ENCODE measurements at places on chromosomes 7 and 10.
A peak's percentile ranks its signal among the peaks of the same experiment; 100 is the strongest.

DNA sequence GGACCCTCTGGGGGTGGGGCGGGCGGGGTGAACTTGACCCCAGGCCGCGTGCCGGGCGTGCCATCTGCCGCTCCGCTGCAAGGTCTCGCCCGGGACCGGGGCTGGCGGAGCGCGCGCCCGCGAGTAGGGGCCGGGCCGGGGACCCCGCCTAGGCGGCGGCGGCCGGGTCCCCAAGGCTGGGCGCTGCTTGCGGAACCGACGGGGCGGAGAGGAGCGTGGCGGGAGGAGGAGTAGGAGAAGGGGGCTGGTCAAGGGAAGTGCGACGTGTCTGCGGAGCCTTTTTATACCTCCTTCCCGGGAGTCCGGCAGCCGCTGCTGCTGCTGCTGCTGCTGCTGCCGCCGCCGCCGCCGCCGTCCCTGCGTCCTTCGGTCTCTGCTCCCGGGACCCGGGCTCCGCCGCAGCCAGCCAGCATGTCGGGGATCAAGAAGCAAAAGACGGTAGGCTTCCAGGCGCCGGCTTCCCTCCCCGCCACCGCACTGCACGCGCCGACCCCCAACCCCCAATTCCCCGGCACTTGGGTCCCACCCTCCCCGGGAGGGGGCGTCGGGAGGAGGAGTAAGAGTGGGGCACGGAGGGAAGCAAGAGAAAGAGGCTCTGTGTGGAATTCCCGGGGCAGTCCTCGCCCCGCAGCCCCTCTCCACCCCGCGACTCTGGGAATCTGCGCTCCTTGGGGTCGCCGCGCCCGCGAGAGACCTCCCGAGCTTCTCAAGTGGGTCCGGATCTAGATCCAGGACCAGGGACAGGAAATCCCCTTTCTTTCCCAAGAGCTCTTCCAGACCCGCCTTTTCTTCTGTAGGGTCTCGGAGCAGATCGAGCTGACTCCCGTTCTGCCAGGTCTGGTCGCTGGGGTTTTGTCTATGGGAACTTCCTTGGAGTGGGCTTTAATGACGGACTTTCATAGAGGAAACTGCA is at the start of gene PAPSS2:
PAPSS2 (plus strand) TSS at position 308 of the 913 bp plus-strand sequence; CDS start at position 412, 104 bp downstream.
- DNase-seq: peak; percentile 5

DNA sequence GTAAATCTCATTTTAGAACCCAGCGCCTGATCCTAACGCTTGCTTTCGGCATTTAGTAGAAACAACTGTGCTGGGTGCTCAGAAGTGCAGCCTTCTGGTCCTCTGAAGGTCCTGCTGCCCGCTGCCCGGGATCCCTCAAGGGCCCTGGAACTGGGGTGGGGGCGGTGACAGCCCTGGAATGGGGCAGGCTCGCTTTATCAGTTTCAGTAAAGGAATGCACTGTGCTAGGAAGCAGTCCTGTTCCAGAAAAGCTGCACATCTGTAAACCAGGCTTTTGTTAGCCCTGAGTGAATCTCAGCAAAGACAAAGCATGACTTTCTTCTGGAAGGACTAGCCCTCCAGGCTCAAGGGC is 254.6 kb downstream of the TNS3 start:
- DNase-seq: no peak

DNA sequence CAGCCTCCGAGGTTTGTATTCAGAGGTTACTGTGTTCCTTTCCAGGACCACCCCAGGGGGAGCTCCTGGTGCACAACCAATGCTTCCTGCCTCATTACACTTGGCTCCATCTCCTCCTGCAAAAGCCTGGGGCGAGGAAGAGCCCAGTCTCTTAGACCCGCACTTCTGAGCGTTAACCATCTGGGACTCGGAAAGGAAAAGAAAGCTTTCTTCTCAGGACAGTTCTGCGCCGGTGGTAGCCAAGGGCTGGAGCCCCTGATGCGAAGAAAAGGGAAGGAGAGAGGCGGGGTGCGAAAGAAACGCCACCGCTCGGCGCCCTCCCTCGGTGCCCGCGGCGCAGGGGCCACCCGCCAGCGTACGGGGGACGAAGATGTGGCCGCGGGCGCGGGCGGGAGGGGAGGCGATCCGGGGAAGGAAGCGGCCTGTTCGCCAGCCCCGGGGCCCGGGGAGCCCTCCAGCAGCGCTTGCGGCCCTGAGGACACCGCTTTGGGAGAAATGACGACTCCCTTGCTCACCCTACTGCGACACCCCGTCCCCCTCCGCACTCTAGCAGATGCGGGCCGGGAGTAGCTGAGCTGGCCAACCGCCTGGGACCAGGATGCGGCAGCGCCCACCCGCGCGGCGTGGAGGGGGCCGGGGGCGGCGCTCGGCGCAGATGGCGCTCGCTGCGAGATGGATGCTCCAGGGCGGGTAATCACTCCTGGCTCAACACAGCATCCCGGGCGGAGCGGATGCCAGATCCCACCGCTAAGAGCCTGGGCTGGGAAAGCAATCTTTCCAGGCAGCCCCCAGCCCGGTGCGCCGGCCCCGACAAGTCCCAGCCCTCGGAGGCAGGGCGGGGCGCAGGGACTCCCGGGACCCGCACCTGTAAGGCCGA is 1.3 kb downstream of the NRCAM start:
- peak; percentile 20 for DNase-seq

- DNase-seq: no peak
These were observed 13.6 kb upstream of the KAZALD1 start for GRCh38 chr10:101047961-101048892.

DNA sequence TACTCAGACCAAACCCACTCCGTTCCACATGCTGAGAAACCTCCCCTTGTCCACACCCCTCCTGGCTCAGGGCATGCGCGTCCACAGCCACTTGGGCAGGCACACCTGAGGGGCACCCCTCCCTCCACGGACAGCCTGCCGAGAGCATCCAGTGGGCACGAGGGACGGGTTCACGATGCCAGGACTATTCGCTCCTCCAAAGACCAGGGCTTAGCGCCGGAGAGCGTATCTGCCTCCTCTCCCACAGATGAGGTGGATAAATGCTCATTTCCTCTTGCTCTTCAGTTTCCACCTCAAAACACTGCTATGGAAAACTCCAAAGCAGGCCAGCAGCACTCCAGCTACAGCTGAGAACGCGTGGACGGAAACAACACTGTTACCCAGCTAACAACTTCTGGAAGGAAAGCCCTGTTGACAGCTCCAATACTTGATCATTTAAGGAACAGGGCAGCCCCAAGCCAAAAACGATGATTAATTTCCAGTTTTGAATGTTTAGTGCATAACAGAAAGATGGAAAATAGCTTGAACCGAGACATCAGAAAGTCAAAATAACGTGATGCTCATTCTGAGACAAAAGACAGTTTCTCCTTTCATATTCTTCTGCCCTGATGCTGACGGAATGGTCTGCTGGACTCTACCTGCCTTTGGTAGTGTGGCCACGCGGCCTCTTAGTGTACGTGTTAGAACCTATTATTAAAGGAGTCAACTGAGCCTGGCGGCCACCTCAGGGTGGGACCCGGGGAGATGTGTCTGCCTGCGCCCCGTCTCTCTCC is 204.7 kb downstream of the DNAJB6 start:
- no peak for DNase-seq

GRCh38 chr10:7525314-7526016 is 114.6 kb upstream of the SFMBT2 start:
- DNase-seq: no peak

DNA sequence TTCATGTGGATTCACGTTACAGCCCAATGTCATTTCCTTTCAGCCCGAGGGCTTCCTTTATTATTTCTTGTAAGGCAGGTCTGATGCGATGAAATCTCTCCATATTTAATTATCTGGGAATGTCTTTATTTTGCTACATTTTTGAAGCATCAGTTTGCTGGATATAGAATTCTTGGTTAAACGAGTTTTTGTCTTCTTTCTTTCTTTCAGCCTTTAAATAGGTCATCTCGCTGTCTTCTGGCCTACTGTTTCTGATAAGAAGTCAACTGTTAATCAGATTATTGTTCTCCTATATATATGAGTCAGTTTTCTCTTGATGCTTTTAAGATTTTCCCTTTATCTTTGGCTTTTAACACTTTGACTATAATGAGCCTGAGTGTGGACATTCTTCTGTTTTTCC is 184.7 kb downstream of the TMEM178B start:
- DNase-seq: no peak

GRCh38 chr7:12638851-12639456 is 48.5 kb upstream of the ARL4A start:
- no peak for DNase-seq

DNA sequence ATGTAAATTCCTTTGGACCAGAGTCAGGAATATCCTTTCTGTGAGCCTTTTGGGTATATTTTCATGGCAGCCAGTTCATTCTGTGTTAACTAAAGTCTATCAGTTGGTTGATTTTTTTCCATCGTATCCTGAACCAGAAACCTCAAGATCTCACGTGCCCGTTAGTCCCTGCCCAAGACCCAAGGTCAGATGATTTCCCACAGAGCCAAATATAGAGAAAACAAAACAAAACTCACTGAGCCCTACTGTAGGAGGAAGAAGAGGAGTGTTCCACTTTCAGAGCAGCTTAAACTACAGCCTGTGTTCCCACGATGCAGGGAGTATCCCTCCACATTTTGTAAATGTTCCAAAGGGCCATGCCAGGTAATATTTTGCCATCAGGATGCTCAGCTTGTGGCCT is 96.0 kb upstream of the ADO start:
- no peak for DNase-seq

GRCh38 chr7:38280000-38280399 is 6.6 kb upstream of the TARP start:
- no peak for DNase-seq

DNA sequence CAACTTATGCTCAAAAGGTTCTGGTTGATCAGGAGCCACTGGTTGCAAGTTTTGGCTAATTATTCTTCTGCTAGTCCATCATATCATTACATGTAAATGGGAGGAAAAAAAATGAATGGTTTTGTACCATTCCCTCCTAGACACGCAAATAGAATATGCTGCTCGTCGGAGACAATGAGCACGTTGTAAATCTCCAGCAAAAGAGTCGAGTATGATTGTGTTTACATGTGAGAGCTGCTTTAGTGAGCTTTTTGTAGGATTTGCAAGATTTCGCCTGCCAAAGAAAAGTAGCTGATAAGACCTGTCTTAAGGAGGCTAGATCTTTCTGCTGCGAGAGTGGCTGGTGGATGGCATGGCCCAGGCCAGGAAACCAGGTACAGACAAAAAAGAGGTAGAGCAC is 109.0 kb downstream of the ZMYND11 start:
- no peak for DNase-seq

DNA sequence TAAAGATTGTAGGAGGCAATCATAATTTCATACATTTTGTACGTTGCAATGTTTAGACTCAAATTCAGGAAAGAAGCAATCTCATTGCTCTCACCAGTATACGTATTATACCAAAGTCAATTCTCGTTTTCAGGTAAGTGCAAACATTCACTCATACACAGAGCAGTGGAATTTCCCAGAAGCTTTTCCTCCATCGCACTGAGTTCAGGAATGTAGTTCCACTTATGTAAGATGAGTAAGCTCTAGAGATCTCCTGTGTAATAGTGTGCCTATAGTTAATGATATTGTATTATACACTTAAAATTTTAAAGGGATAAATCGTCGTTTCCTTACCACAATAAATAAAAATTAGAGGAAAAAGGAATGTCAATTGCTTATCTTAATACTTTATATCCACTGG is 470.8 kb upstream of the KCND2 start:
- DNase-seq: no peak

GRCh38 chr7:152931633-152932032 is 172.1 kb downstream of the ACTR3B start:
- no peak for DNase-seq

GRCh38 chr7:151124899-151125399 is 38.7 kb downstream of the AGAP3 start:
- no peak for DNase-seq

DNA sequence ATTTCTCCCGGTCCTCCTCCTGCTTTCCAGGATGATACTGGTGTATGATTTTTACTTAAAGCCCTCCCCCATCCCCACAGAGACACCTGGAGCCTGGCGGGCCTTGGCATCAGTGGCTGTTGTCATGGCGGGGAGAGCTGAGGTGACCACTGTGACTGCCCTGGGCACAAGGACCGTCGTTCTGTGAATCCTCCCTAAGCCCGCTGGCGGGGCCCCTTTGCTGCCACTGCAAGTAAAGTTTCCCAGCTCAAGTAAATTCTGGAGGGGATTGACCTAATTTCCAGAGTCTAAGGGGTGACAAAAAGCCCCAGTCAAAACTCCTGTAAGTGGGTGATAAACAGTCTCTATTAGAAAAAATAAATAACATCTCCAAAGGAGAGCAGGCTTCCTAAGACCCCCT is 393.2 kb upstream of the PODXL start:
- no peak for DNase-seq

- no peak for DNase-seq
These were observed 119.5 kb upstream of the UNC5B start for GRCh38 chr10:71092812-71093401.

DNA sequence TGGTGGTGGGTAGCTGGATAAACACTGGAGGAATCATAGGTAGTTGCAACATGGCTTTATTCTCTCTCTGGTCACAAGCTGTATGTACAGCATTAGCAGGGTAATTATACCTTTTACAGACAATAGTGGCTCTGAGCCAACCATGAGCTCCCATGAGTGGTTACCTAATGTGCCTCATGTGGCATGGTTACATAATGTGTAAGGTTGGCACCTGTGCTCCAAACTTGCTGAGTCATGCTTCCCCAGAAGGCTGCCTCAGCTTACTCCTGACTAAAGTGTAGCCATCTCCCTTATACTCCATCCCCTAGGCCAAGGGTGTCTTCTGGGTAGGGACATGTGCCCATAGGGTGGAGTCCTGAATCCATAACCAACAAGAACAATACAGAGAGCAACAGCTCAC is 345.3 kb upstream of the SEMA3C start:
- no peak for DNase-seq

GRCh38 chr7:139730746-139731612 is 46.8 kb downstream of the HIPK2 start:
- no peak for DNase-seq

DNA sequence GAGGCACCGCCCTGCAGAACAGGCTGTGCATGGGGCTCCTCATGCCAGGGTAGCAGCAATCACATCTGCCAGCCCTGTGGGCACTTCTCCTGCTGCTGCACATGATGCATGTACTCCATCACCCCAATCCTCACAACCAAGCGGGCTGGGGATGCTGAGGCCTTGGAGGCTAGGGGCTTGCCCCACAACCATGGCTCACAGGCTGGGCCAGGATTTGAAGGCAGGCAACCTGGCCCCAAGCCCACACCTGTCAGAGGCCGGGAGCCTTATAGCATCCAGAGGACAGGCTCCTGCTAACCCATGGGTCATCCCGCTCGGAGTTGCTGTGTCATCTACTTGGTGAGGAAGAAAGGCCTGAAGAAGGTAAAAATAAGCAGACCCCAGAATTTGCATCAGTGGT is 2.2 kb downstream of the POLM start:
- DNase-seq: no peak

DNA sequence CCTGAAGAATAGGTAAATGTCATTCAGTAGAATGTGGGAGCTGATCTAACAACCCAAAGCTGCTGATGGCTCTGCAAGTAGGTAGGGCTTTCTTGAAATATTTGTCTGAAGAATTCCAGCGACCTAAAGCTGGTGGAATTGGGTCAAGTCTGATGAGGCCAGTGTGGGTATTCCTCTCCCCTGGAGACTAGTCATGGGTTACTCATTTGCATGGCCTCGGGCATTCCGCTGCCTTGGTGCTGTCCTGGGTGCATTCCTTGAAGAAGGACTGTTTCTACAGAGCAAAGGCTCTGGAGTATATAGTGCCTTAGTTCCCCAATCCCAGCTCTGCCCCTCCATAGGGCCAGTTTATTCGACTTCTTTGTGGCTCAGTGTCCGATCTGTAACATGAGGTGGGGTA is 19.2 kb downstream of the PDK4 start:
- DNase-seq: no peak

- no peak for DNase-seq
These were observed 69.8 kb upstream of the STEAP1B start for GRCh38 chr7:22569586-22570321.

- DNase-seq: no peak
These were observed 4.4 kb upstream of the IRF5 start for GRCh38 chr7:128933180-128933891.
